ENCODE measurements at places on chromosomes 6 and 20.

GRCh38 chr6:11065436-11066202 is 21.5 kb upstream of the ELOVL2 start:
- no peak for DNase-seq

- DNase-seq = no peak
Observed at GRCh38 chr20:43945391-43946205, 30.9 kb downstream of the TOX2 start.

DNA sequence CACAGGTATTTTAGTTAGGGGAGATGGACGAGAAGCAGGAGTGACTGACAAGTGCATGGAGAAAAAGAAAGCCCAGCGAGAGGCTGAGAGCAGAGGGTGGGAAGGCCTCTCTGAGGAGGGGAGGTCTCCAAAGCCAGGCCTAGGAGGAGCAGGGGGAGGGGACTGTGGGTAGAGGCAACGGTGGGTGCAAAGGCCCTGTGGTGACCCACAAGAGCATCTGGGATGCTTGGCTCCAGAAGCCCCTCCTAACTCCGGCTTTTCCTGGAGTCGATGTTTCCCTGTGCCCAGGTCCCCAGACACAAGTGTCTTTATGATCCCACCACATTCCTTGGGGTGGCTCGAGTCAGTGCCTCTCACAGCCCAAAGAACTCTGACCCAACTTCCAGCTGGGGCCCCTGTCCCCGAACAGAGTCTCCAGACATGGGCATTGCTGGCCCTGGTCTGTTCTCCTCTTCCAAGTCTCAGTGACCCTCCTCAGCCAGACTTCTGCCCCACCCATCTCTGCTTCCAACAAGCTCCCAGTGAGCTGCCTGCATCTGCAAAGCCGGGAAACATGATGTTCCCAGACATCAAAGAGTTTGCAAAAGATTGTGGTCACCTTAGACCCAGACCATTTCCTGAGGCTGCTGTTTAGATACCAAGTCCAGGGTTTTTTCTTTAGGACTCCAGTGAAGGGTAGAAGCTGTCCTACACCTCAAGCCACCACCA is 11.1 kb upstream of the BMP7 start:
- no peak for DNase-seq

GRCh38 chr20:36043441-36043840 is 75.1 kb downstream of the CNBD2 start:
- no peak for DNase-seq

GRCh38 chr6:82144007-82144851 is 103.3 kb downstream of the IBTK start:
- DNase-seq = peak; percentile 98

DNA sequence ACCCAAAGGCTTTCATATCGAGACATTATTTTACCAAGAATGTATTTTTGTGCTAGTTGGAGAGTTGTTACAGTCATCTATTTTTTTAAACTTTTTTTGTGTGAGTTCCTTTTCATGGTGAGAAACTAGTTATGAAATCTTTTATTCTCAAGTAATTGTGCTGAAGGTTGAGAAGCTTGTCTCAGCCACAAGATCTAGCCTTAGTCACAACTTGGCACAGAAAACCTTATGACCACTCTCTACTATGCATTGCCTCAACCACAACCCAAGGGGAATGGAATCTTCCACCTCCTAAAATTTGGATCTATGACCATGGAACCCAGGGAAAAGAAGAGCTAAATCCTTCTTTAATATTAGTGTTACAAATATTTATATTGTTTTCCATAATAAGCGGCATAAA is 58.5 kb downstream of the HS3ST5 start:
- DNase-seq = no peak

DNA sequence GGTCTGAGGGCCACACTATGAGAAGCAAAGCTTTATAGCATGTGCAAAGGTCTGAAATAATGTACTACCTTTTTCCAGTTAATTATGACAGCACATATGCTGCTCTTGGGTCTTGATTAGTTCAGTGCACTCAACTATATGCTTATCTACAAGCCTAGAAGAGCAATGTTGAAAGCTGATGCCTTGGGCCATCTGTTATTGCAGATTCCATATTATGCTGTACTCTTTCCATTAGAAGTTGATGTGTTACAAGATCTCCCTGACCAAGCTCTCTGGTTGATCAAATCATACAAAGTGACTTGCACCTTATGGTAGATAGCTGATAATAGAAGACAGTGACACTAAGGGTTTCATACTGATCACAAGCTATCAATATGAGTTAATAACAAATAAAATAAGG is 327.3 kb downstream of the FRK start:
- DNase-seq = no peak

GRCh38 chr20:57400821-57401564 is 9.8 kb downstream of the RBM38 start:
- no peak for DNase-seq

DNA sequence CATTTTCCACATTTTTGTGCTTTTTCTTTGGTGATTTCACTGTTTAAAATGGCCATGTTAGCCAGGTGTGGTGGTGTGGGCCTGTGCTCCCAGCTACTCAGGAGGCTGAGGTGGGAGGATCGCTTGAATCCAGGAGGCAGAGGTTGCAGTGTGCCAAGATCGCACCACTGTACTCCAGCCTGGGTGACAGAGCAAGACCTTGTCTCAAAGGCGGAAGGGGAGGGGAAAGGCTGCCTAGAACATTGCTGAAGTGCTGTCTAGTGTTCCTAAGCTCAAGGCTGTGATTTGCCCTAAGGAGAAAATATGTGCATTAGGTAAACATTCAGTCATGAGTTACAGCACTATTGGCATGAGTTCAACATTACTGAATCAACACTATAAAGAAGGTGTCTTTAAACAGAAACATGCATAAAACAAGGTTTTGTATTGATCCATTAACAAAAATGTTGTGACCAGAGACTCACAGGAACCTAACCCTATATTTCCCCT is 14.0 kb downstream of the ZC2HC1B start:
- DNase-seq = peak; percentile 90

DNA sequence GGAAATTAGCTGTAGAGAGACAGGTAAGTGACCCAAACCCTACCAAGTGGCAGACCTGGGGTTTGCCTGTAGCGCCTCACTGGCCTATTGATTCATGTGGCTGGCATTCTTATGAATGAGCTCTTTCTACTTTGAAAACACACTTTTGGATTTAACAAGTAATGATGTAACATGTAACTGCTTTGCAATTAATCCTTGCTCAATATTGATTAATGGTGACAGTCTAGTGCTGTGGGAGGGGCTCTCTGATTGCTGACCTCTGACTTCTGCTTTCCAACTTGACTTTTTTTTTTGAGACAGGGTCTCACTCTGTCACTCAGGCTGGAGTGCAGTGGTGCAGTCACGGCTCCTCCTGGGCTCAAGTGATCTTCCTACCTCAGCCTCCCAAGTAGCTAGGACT is 82.7 kb downstream of the TIAM2 start:
- no peak for DNase-seq

GRCh38 chr6:155967322-155967721 is 511.7 kb upstream of the NOX3 start:
- no peak for DNase-seq

DNA sequence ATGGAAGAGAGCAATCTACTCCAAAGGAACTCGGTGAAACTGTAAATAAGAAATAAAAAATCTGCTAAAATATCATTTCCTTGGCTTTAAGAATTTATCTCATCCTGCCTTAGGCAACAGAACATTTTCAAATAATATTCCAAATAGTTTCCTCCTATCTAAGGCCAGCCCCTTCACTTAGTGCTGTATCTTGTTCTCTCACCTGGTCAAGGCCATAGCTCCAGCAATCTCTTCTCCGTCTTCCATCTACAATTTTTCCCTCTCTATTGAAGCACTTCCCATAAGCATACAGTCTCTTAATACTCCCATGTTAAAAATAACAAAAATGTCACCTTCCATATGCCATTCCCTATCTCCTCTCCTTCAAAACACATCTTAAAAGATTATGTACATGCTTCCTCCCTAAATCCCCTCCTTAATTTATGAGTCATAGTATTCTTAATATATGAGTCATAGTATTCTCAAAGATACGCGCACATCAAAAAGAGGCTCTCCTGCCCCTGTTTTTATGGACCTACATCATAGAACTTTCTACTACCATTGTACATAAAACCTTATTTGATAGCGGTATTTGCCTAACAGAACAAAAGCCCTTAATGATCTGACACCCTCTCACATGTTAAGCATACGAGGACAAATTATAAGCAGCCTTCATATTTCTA is 146.9 kb downstream of the PDE10A start:
- DNase-seq = no peak

- no peak for DNase-seq
Observed at GRCh38 chr6:43941174-43941573, 171.2 kb downstream of the VEGFA start.

- DNase-seq = peak; percentile 56
Observed at GRCh38 chr20:63628246-63628975, 1.5 kb upstream of the GMEB2 start.

- DNase-seq = no peak
Observed at GRCh38 chr6:28480253-28480932, 35.2 kb downstream of the GPX6 start.

GRCh38 chr6:14510038-14510437 is 392.5 kb downstream of the CD83 start:
- DNase-seq = no peak

GRCh38 chr20:58136149-58136484 is 92.3 kb downstream of the ANKRD60 start:
- DNase-seq = no peak

DNA sequence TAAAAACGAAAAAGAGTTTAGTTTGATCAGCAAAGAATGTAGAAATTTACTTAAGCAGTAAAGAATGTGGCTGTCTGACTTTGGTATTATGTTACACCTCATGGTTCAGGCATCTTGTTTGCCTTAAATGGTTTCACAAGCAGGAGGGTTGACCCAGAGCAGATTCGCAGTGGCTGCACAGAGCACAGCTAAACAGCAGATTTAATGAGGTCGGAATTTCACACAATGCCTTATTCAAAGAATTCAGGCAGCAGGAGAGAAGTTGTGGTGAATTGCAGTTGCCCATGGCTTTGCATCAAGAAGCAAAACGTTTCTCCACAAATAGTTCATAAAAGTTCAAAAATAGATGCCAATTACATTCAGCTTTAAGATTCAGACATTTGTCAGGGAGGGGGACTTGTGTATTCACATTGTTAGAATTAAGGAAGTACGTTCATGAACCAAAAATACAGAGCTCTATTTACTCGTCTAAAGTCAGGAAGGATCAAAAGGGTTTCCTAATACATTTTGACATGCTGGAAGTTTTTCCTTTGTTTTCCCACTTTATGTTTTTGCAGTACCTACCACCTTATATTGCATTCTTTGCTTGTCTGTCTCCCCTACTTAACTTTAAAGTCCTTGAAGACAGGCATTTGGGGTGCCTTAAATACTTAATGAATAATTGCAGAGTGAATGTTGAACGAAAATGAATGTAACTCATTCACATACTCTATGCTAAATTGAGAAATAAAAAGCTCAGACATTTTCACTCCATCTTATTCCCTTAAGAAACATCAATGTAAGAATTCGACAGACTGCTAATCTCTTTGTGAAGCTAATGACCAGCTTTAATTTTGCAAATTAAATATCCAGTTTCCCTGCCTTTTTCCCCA is 1163.6 kb upstream of the CITED2 start:
- peak; percentile 91 for DNase-seq

Data from bronchial epithelial cell (primary cell).